ENCODE measurements at places on chromosomes 5 and 9.

- DNase-seq = no peak
These were observed 789.9 kb upstream of the DMAC1 start for GRCh38 chr9:8589476-8589875.

GRCh38 chr9:107637421-107638420 lies 148.2 kb upstream of the KLF4 start:
- DNase-seq = peak; percentile 42

DNA sequence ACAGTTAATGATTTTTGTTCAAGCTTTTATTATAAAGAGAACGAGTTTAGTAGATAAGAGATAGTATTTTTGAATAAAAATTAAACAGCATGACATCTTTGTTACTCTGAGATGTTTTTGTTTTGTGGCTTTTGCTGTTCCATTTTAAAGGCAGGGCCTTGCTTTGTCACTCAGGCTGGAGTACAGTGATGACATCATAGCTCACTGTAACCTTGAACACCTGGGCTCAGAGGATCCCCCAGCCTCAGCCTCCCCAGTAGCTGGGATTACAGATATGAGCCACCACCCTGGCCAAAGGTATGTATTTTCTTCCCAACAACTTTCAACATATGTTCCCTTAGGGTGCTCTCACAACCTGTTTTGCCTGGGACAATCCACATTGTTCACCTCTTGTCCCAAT lies 730.9 kb upstream of the RGMB start:
- DNase-seq = no peak

DNA sequence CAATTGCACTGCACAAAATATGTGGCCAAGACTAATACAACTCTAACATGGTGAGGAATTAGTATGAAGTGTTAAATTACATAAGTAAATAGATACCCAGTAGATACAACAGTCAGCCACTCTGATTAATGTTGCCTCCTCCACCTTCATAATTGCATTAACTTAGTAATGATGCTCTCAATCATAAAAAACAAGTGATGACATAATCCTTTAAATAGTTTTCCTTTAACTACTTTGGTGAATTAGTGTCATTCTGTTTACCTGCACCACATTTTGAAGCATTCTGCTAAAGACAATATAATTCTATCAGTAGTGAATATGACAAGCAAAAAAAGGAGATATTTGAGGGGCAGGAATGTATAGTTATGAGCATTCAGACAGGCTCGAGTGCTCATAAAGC lies 265.9 kb upstream of the SLC24A2 start:
- no peak for DNase-seq

GRCh38 chr5:123997064-123997461 lies 485.1 kb downstream of the CSNK1G3 start:
- DNase-seq = no peak

DNA sequence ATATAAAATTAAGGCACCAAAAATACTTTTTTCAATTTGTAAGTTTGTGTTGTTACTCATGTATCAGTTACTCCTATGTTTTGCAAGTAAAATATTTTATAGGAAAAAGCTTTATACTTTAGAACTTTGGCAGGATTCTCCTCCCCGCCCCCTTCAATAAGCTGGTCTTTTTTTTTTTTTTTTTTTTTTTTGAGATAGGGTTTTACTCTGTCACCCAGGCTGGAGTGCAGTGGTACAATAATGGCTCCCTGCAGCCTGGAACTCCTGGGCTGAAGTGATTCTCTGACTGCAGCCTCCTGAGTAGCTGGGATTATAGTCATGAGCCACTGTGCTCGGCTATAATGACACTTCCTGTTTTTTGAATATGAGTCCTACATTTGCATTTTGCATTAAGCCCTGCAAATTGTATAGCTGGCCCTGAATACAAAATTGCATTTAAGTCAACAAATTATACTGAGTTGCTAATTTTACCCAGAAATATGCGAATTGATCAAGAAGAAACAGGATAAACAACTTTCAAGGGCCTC lies 192.9 kb downstream of the PIK3R1 start:
- DNase-seq = no peak

DNA sequence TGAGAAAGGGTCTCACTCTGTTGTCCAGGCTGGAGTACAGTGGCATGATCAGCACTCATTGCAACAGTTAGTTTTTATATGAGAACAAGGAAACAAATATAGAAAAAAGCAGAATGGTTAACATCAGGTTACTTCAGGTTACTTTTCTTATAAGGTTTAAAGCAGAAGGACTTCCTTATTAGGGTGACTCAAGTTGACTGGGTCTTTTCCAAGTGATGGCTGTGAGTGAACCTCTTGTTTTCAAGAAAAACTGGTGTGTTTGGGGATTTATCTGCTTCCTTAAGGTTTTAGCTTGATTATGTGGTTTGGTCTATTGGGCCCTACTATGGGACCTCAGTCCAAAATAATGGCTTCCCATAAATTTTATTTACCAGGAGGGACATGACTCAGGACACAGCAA lies 99.2 kb downstream of the ARRDC3 start:
- no peak for DNase-seq

DNA sequence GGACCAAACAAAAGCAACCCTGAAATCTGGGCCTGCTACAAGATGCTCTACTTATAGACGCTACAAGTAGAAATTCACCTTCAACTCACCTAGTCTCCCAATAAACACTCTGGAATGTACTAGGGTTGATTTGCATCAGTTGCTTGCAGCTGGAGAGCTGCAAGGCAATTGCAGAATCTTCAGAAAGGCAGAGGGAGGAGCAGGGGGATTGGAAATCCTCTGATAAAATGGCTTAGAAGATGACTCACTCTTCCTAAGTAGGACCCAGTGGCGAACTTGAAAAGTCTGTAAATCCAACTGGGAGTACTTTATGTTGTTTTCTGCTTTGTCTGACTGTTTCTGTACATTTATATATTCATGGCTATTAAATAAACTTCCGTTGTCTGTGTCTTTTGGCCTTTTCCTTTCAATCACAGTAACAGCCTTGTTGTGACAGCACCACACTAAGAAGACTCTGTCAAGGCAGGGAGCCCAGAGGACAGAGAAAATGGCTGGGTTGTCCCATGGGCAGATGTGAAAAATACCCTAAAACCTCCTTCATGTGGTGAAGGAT lies 14.7 kb upstream of the MLLT3 start:
- no peak for DNase-seq

- no peak for DNase-seq
These were observed 424.6 kb upstream of the KLF4 start for GRCh38 chr9:107914151-107914550.

- no peak for DNase-seq
These were observed 417.9 kb upstream of the C9orf72 start for GRCh38 chr9:27991221-27991620.

- no peak for DNase-seq
These were observed 1420.1 kb upstream of the ACO1 start for GRCh38 chr9:30964332-30964731.

DNA sequence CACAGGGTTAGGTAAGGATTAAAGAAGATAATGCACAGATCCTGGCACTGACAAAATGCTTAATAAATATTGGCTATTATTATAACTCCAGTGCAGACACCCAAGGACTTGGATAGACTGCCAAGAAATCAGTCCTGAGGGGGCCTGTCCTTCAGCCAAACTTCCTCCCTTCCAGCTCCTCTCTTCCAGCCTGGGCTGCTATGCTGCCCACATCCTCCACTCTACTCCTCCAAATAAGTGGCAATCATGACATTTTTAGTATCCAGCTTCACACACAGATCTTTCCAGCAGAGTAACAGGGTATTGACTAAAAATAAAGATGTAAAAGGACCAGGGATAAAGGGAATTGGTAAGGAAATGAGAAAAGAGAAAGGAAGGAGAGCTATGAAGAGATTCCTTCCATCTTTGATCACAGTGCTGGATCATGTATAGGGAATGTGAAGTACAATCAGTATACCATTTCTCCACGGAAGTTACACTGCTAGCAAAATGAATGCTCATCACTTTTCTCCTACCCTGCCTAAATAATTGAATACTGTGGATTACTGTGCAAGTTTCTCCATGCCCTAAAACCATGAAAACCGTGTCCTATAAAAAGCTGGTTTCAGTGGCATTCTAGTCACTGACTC lies 136.0 kb upstream of the OSMR start:
- DNase-seq = no peak

DNA sequence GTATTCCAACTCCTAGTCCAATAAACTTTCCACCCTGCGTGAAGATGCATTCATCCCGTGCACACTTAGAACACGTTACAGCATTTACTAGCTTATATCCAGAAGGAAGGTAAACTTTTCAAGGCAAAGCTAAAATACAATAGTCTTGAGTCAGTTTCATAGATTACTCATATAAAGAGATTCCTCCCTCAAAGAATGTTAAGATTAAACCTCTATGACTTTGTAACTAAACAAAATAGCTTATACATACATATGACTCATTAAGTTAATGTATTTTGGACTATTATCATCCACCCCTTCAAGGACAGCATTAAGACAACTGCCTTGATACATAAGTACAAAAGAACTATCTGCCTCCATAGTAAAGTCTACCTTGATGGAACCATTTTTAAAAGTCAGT lies 36.1 kb downstream of the TLE1 start:
- no peak for DNase-seq

GRCh38 chr5:135458921-135459331 lies 6.8 kb upstream of the TIFAB start:
- no peak for DNase-seq

GRCh38 chr5:138809391-138809790 lies 56.2 kb downstream of the CTNNA1 start:
- no peak for DNase-seq

DNA sequence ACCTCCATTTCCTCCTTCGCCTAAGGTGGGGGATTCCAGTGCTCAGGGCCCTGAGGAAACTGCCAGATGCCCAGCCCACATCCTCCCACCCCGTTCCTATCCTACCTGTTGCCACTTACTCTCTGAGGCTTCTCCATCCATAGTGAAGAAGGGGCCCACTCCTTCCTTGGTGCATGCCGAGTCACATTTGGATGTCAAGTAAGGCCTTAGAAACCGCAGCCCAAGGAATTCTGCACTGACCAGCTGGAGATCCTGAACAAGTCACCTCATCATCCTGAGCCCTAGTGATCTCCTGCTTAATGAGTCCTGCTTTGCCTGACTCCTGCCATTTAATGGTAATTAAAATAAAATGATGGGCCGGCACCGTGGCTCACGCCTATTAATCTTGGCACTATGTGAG lies 6.7 kb upstream of the TNIP1 start:
- DNase-seq = no peak

DNA sequence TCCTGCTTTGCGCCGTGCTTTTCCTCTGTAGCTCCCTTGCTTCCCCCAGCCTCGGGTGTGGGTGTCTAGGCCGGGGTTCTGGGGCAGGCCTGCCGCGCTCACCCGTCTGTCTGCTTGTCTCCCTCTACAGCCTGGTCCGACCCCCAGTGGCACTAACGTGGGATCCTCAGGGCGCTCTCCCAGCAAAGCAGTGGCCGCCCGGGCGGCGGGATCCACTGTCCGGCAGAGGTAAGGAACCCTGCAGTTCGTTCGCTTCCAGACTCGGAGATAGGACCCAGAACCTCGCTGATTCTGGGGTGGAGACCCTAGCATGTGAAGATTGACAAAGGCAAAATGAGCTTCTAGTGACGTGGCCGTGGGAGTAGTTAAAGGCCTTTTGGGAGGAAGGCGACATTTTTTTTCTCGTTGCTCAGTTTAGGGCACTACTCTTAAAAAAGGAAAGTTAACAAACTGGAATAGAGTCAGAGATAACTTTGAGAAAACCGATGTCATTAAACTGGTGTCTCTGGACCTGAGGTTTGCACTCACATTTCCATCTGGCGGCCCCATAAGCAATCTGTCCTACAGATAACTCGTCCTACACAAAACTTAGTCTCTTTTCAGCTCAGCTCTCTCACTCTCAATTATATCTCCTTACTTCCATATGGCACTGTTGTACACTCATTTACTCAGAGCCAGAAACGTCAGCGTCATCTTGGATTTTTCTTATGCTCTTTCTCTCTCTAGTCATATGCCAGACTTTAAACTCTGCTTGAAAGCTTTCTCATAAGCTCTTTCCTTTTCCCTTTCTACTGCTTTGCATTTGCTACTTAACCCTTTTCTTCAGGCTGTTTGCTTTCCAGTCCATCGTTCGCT lies 561 bp downstream of the SEC61B start:
- DNase-seq = no peak

DNA sequence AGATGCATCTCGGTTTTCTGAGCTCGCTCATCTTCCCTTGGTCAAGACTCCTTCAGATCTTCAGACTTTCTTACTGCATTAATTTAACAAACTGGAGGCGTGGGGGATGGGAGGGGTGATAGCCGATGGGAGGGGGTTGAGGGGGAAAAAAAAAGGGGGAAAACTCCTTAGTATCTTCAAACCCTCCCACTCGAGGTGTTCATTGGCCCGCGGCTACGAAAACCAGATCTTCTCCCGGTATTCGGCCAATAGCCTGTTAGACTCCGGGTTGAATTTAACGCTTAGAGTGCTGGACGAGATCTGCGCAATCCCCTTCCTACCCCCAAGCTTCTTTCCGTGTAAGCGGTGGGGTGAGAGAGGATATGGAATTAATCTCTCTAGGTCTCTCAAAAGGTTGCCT lies 689 bp upstream of the GLRA1 start:
- DNase-seq = no peak

GRCh38 chr5:77852514-77853352 lies 76.6 kb upstream of the TBCA start:
- peak; percentile 78 for DNase-seq

Measured in GM10248 (cell line).